ENCODE measurements at places on chromosomes 13 and 19.

DNA sequence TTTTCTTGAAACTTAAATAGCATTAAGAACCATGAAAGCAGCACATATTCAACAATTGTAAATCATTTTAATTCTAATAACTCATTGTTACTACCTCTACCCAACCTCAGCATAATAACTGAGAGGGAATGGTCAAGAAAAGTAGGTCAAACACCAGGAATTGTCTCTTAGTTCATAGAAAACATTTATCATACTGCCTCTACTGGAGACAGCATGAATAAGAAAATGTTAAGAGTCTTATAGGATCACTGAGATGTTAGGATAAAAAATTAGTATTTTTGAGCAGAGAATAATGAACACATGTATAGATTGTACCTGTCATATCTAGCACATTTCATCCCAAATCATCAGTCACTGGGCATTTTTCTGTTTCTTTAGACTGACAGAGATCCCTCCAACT lies 515.3 kb downstream of the PCDH9 start:
- no peak for DNase-seq

DNA sequence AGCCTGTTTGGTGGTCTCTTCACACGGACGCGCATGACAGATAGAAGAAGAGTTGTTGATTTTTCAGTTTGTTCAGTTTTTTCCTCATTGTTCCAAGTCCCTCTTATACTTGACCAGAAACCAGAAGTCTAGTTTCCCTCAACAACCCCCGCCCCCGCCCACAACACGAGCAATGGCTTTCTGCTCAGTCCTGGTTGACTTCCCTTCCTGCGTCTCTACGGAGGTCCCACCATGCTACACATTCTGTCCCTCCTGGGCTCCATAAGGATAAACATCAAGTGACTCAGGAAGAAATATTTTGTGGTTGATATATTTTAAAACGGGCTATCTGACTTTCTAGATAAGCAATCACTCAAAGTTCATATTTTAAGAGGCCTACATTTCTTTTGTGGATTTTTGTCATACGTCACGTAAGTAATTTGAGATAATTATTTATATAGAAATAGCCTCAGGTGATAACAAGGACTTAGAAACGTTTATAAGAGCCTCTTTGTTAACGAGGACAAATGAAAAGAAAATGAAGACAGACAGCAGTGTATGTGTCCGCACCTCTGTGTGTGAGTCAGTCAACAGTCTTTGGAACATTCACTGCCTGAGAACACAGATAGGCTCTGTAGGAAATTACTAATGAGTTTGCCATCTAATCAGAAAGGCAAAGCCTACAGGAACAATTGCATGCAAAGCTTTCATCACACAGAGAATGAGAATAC lies 214.4 kb downstream of the RAP2A start:
- no peak for DNase-seq

GRCh38 chr19:48415395-48415794 lies 21.9 kb downstream of the GRIN2D start:
- DNase-seq: peak; percentile 52

DNA sequence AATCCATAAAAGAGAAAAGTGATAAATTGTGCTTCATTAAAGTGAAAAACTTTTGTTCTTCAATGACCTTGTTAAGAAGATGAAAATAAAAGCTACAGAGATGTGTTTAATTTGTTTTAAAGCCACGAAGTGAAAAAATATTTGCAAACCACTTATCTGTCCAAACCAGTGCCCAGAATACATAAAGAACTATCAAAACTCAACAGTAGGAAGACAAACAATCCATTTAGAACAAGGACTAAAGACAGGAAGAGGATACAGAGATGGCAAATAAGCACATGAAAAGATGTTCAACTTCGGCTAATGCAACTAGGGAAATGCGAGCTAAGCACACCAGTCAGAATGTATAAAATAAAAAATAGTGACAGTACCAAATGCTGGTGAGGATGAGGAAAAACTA lies 15.0 kb downstream of the GJB6 start:
- no peak for DNase-seq

- DNase-seq: no peak
Measured at GRCh38 chr13:78306519-78307206, 296.7 kb downstream of the POU4F1 start.

DNA sequence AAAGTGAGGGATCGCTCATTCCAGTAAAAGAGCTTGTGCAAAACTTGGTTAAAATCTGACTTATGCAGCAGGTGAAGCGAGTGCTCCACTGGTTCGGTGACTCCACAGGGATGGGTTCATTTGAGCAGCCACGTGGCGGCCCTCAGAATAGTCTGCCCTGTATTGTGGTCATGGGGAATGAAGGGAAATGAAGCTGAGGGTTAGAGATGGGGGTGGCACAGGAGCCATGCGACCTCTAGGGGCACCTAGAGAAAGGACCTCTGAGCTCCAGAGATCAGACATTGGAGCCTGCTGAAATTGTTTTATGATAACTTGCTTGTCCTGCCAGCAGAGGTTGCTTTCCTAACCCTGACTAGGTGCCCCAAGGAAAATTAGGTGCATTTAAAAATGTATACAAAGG lies 26.6 kb downstream of the CBY2 start:
- no peak for DNase-seq

DNA sequence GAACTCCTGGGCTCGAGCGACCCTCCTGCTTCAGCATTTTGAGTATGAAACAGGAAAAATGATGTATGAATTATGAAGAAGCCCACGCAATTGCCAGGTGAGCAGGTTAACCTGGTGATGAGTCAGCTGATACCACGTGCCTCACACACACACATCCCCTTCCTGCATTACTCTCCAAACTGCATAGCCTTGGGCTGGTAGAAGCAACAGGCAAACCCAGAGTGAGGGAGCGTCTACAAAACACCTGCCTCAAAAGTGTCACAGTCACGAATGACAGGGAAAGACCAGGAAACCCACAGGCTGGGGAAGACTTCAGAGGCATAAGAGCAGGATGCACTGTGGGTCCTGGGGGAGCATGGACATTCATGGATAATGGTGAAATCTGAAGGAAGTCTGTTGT lies 192.8 kb upstream of the IRS2 start:
- DNase-seq: no peak

- no peak for DNase-seq
Measured at GRCh38 chr13:41658057-41658661, 200.8 kb downstream of the RGCC start.

- DNase-seq: no peak
Measured at GRCh38 chr19:18009412-18010066, 1.6 kb downstream of the ARRDC2 start.

GRCh38 chr13:85386424-85386823 lies 412.8 kb downstream of the SLITRK6 start:
- DNase-seq: no peak

GRCh38 chr19:14118165-14119051 lies 846 bp upstream of the PRKACA start:
- no peak for DNase-seq

GRCh38 chr13:64723724-64724123 lies 2506.4 kb downstream of the PCDH9 start:
- DNase-seq: no peak

DNA sequence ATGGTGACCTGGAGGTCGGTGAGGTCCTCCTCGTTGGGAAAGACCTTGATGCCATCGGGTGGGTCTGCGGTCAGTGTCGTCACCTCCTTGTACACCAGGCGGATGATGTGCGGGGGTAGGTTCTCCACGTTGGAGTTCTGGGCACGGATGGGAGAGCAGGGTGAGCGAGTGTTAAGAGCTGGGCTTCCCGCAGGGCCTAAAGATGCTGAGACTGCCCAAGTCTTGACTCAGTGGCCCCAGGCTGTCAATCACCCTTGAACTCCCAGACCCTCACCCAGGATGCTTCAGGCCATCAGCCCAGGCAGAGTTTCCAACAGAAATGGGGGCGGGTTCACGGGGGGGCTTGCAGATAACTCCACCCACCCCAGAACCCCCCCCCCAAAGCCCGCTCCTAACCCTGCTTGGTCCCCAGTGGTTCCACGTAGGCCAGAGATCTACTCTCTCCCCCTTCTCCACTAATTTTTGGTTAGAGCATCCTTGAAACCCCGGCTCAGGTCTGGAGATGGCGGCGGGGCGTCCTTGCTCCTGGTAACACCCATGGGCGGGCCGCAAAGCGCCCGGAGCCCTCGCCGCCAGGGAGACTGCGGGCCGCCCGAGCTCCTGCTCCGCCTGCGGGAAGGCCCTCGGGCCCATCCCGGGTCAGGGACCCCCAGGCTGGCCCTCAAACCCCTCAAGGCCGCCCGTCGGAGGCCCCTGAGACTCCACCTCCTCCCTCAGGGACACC lies 600 bp downstream of the UBE2S start:
- DNase-seq: peak; percentile 19

DNA sequence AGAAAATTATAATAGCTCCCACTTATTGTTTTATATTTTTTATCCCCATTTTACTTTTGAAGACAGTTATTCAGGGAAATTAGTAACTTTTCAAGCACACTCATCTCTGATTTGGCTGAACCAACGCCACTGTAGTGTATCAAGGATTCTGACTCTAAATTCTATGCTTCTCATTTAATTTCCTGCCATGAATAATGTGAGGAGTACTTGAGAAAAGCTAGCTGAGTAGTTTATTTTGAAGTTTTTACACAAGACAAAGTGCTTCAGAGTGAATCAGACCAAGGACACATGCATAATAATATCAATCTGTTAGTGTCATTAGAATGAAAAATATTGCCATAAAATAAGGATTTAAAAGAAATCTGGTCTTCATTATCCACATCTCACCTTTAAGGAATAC lies 329.9 kb downstream of the SLITRK6 start:
- no peak for DNase-seq

DNA sequence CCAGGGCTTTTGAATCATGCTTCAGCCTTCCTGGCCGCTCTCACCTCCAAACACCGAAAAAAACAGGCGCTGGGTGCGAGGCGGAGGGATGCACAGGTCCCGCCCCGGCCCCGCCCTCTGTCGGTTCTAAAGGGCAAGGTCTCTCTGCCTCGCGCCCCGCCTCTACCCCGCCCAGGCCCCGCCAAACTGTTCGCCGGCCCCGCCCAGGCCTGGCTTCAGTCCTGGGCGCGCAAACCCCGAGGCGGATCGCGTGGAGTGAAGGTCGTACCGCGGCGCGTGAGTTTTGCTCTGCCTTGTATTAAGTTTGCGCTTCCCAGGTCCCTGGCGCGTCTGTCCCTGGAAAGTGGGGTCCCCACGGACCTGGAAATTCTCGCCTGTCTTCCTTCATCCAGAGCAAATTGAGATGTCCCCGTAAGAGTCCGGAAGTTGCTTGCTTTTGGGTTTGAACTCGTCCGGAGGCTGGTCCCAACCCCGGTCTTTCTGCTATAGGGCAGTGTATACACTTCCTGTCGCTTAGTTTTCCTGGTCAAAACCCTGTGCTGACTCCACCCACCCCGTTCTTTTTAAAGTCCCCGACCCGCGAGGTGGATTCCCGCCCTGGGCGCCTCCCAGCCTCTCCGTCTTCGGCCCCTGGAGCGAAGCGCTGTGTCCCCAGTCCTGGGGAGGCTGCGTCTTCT lies 8.4 kb downstream of the ZNF808 start:
- DNase-seq: peak; percentile 93

DNA sequence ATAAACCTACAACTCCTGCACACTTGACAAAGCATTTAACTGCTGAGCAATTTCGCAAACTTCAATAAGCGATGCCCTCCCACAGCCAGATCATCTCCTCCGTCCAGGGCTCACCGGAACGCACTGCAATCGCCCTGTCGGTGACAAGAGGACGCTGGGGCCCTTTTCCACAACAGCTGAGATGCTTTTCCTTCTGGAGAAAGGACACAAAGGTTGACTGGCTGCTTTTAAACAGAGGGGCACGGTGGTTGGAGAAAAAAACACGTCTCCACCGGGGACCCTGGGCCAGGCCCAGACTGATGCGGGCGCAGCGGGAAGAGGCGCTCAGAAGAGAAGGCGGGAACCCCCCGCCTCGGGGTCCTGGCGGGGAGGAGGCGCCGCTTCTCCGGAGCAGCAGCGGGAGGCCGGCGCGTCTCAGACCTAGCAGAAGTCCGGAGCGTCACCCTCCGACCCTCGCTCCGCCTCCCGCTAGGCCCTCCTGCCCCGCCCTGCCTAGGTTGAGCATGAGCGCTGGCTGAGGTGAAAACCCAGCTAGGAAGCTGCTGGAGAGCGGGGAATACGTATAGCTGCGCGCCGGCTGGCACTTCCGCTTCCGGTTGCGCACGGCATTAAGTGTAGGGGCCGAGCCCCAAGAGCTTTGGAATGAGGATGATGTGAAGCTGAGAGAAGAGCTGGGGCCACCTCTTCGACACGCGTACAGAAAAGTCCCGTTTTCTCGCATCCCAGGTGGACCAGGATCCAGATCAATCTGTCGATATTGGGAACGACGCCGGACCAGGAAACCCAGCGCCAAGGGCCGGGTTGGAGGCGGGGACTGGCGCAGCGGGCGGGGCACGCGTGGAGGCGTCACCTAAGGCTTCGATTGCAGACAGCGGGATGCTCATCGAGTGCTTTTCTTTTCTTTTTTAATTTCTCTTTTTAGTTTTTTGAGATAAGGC lies at the start of gene ZNF846:
Gene ZNF846, minus strand, starts transcription at position 564 of the 938 bp plus-strand sequence. CDS start 3,788 bp downstream, outside the sequence.
- DNase-seq: peak; percentile 88

GRCh38 chr19:4456843-4457653 lies 546 bp downstream of the UBXN6 start:
- DNase-seq: peak; percentile 13

GRCh38 chr19:6971366-6971765 lies 49.9 kb downstream of the MBD3L2B start:
- DNase-seq: no peak

DNA sequence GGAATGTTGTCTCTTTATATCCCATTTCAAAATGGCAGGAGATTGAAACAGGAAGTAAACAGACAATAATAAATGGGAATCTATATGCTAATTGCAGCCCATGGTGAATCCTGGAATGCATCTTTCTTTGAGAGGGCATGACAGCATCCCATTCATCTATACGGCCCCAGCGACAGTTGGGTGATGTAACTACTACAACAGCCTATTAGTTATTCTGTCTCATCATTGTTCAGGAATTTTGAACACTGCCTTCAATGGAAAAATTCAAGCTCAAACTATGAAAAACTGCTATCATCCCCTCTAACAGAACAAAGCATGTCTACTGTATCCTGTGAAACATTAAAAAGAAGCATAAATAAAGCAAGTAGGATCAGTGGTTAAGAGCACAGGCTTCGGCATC lies 262.1 kb downstream of the DCT start:
- DNase-seq: no peak

DNA sequence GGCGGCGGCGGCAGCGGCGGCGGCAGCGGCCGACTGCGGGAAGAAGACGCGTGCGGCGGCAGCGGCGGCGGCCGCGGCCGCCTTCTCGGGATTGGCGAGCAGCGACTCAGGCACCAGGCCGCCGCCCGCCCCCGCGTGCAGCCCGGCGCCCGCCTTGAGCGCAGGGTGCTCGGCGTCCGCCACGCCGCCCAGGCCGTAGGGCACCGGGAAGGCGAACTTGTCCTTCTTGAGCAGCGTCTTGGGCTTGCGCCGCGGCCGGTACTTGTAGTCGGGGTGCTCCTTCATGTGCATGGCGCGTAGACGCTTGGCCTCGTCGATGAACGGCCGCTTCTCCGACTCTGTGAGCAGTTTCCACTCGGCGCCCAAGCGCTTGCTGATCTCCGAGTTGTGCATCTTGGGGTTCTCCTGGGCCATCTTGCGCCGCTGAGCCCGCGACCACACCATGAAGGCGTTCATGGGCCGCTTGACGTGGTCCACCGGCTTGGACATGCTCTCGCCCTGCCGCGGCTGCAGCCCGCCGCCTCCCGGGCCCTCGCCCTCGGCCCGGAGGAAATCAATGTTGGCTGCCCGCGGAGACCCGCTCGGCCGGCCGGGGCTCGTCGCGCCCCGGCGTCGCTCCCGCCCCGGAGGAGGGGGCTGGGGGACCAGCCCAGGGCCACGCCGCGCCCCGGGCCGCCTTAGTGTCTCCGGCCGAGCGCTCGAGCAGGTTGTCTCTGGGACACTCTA lies 621 bp downstream of the SOX21 start:
- DNase-seq: no peak

- DNase-seq: no peak
Measured at GRCh38 chr13:40127476-40127875, 472.0 kb downstream of the COG6 start.

GRCh38 chr13:75368167-75368566 lies 113.8 kb downstream of the TBC1D4 start:
- DNase-seq: no peak
